ENCODE measurements at places on chromosomes 6 and 20. TPM values are rescaled to one million over a fixed set of nuclear protein-coding genes. Genes with fewer than 3 reads are reported as not detected.

Gene ZKSCAN3
- total RNA-seq, result 6.2 TPM

DNA sequence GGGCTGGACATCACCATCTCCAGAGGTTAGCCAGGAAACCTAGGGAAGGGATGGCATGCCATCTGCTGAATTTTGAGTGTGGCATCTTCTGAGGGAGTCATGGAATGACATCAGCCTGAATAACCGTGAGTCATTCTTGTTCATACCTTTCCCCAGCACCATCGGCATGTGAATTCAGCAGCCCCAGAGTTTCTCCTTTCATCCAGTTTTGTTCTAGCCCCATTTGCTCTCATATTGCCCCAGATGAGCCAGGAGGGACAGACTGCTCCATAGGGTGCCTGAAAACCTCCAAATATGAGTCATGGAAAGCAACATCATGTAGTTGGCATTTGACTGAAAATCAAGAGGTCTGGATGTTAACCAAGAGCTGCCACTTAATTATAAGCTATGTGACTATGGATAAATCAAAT lies 219.2 kb upstream of the SGK1 start:
- DNase-seq, result no peak

DNA sequence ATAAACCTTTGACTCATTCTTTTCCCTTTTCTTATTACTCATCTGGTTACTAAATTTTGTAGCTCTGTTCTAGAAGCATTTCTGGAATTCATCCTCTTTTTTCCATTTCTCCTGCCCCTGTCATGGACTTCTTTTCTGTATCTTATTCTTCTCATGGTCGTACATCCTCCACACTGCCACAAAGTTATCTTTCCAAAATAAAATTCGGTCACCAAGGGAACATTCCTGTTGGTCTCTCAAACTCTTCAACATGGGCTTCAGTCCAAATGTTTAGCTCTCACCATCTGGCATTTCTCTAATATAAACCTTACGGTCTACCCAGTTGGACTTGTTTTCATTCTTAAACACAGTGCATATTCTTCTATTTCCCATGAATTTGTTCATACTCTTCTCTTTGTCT lies 428.8 kb upstream of the ID4 start:
- no peak for DNase-seq

- DNase-seq, result no peak
Observed at GRCh38 chr6:28224131-28225055, 682 bp upstream of the ZSCAN9 start.

Gene BPI
- 7.7 TPM for total RNA-seq

Gene BHLHE23
- total RNA-seq, result not detected

- no peak for DNase-seq
Observed at GRCh38 chr6:31558631-31559500, 11.5 kb downstream of the NFKBIL1 start.

DNA sequence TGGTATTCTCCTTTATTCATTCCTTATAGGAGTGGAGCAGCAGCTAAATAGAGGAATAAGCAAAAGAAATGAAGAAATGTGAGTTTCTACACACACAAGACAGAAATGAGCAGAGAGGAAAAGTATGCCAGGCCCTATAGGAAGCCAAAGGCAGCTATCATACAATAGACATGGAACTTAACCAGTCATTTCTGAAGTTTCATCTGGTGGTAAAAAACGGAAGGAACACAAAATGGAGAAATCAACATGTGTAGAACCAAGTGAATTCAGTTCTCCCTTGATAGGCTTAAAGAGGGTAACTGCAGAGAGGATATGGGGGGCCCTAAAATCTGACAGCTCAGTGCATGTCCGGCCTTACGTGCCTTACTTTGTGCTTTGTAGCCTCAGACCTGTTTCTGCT lies 44.6 kb downstream of the TSBP1 start:
- no peak for DNase-seq

GRCh38 chr20:46683939-46684750 lies 5.1 kb downstream of the TP53RK start:
- DNase-seq, result peak; percentile 82

DNA sequence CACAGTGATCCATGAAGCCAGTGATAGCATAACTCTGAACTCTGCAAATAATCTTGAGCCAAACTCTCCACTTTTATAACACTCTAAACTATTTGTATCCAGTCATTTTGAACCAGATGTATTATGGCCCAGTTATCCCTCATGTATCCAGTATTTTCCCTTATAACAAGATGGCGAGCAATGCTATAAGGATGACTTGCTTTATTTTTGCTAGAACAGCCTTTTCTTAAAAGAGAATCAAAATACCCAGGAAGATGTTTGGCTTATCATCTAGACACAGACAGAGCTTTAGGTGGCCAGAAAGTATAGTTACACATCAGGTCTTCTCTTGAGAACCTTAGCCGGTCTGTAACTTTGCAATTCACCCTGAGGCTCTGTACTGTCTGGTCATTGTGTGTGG lies 81.0 kb downstream of the DOK5 start:
- no peak for DNase-seq

DNA sequence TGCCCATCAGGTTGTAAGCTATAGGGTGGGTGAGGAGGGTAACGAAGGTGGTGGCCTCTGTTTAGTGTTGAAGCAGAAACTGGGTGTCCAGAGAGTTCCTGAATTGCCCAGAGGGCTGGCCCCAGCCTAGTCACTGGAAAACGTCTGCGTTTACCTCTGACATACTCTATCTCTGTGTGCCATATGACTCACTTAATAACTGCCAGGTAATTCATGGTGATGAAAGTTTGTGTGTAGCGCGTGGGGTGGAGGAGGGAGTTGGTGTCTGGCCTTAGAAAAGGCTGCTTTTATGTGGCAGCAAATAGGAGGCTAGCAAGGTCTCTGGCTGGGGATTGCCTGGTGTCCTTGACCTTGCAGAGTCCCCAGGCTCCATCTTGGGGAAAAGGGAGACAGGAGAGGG lies 47.3 kb downstream of the SLC35D3 start:
- no peak for DNase-seq

DNA sequence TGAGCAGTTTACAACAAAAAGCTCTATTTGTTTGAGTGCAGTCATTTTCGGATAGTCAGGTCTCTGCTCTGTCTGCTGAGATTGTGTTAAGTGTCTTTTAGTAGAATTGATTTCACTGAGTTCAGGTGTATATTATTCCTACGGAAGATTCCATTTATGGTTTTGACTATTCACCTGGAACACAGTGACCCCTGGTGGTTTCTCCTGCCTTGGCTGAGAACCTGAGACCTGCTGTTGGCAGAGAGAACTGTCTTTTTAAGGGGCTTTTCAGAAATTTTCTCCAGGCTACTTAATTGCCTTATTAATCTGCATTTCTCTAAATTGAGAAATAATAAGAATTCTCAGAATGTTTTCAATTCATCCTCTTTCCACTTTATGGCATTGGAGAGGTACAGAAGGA lies 508.0 kb downstream of the TBC1D32 start:
- DNase-seq, result no peak

DNA sequence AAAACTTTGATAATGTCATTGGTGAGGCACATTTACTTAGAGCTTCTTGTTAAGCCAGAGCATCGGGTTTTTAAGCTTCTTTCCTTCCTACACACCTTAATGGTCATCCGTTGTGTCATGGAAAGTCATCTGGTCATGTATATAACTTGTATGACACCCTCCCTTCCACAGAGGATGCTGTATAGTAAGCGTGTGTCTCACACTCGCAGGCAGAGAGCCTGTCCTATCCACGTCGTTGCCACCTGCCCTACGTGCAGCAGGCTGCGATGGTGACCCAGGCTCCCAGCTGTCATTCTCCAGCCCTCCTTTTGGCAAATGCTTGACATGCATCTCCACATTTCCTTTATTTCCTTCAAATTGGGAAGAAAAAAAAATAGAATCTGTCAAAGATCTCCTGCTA lies 85.6 kb downstream of the MYB start:
- peak; percentile 59 for DNase-seq

Gene TFAP2C
- 92.9 TPM for total RNA-seq

- DNase-seq, result no peak
Observed at GRCh38 chr20:953742-954141, 37.6 kb upstream of the ANGPT4 start.

- no peak for DNase-seq
Observed at GRCh38 chr6:39906318-39906761, 27.9 kb downstream of the MOCS1 start.

Gene ACSS1
- 8.2 TPM for total RNA-seq
